ENCODE measurements at places on chromosomes 7 and 10. TPM values are rescaled to one million over a fixed set of nuclear protein-coding genes. Genes with fewer than 3 reads are reported as not detected.

DNA sequence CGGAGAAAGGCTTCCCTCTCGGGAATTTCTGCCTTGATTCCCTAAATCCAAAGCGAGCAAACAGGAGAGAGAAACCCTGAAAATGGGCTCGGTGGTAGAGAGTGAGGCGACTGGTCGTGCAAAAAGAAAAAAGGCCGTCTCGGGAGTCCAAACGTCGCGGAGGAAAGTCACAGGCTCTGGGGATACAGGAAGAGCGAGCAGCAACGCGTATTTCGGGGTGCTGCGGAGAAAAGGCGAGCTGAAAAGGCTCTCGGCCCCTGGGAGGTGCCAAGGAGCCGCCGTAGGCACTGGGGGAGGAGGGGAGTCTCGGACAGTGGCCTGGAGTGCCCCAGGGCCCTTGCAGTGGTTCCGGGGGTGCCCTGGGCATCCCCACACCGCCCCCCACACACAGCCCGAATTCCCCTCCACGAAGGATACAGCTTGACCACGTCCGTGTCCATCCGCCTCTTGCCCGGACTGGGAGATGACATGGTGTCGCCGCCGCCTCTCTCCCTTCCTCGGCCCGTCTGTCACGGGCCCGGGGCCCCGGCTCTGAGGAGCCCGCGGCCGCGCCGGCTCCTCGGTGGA is 591 bp downstream of the UBE2H start:
- H3K27ac ChIP-seq = no peak overlapping the region
- no peaks in the 10 kb centered on the region for H3K27me3 ChIP-seq
- H3K4me3 ChIP-seq = no peak overlapping the region
- peak; percentile 19 for DNase-seq

- peaks cover 5% of the 10 kb centered on the region for H3K4me1 ChIP-seq
- H3K4me3 ChIP-seq = no peak overlapping the region
- no peak overlapping the region for H3K27ac ChIP-seq
Measured at GRCh38 chr10:22606164-22606614, 108.2 kb downstream of the PIP4K2A start.

Gene C7orf57
- total RNA-seq = not detected

- H3K4me3 ChIP-seq = no peak overlapping the region
- no peak overlapping the region for H3K27ac ChIP-seq
- H3K4me1 ChIP-seq = peaks cover 13% of the 10 kb centered on the region
- no peaks in the 10 kb centered on the region for H3K36me3 ChIP-seq
- H3K27me3 ChIP-seq = no peaks in the 10 kb centered on the region
- DNase-seq = no peak
Measured at GRCh38 chr7:82234457-82235049, 209.0 kb downstream of the CACNA2D1 start.

Gene SPDYE6
- not detected for total RNA-seq

- H3K4me1 ChIP-seq = peaks cover 17% of the 10 kb centered on the region
- peaks cover 14% of the 10 kb centered on the region for H3K36me3 ChIP-seq
- H3K4me3 ChIP-seq = no peak overlapping the region
- H3K27ac ChIP-seq = no peak overlapping the region
Measured at GRCh38 chr7:51144178-51144577, 172.4 kb downstream of the COBL start.

Gene CYREN
- total RNA-seq = 73.8 TPM

GRCh38 chr10:124265391-124265745 is 153.4 kb downstream of the OAT start:
- H3K4me3 ChIP-seq = no peak overlapping the region
- no peaks in the 10 kb centered on the region for H3K4me1 ChIP-seq
- DNase-seq = no peak
- H3K27ac ChIP-seq = no peak overlapping the region
- peaks cover 34% of the 10 kb centered on the region for H3K27me3 ChIP-seq

- peaks cover 3% of the 10 kb centered on the region for H3K36me3 ChIP-seq
- no peaks in the 10 kb centered on the region for H3K27me3 ChIP-seq
- no peak for DNase-seq
Measured at GRCh38 chr7:101488826-101489572, 126.3 kb downstream of the COL26A1 start.

DNA sequence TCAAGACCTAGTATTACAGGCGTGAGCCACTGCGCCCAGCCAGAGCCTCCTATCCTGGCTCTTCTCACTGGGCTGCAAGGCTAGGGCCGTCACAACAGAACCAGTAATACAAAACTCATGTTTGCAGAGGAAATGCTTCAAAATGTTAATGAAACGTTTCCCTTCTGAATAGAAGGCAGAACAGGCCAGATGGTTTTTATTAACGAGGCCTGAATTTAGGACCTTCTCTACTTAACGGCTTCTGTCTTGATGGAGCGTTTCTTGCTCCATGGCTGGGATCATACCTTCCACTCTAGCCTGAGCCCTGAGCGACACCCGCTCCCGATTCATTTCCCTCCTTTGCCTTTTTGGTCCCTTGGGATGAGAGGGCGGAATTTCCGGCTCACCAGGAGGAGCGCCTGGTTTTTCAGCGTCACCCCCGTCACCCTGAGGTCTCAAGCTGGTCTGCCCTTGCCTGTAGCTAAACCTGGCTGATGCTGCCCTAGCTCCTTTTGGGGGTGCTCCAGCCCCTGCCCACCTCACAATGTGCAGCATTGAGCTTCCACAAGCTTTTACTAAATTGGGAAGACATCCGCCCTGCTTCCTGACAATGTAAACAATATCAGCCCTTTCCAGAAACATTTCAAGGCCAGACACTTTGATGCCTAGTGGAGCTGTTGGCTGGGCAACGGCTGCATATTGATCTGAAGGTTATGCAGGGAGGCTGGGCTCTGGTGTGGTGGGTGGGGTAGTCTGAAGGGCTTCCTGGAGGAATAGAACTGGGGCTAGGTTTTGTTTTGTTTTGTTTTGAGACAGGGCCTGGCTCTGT is 5.2 kb downstream of the CLIP2 start:
- H3K27me3 ChIP-seq = no peaks in the 10 kb centered on the region
- H3K27ac ChIP-seq = peak overlapping the region; percentile 61
- H3K4me1 ChIP-seq = peaks cover 35% of the 10 kb centered on the region
- no peak for DNase-seq

Gene LIPM
- not detected for total RNA-seq

Gene UBE2D1
- total RNA-seq = 33.3 TPM

GRCh38 chr7:149071641-149072437 is 18.7 kb downstream of the ZNF786 start:
- H3K4me1 ChIP-seq = no peaks in the 10 kb centered on the region
- H3K4me3 ChIP-seq = no peak overlapping the region
- peaks cover 22% of the 10 kb centered on the region for H3K36me3 ChIP-seq
- no peak overlapping the region for H3K27ac ChIP-seq
- DNase-seq = no peak
- H3K27me3 ChIP-seq = no peaks in the 10 kb centered on the region

- H3K4me3 ChIP-seq = no peak overlapping the region
- H3K27me3 ChIP-seq = no peaks in the 10 kb centered on the region
- H3K27ac ChIP-seq = no peak overlapping the region
- no peak for DNase-seq
- H3K4me1 ChIP-seq = no peaks in the 10 kb centered on the region
- H3K36me3 ChIP-seq = no peaks in the 10 kb centered on the region
Measured at GRCh38 chr7:45122975-45123860, 11.7 kb upstream of the TBRG4 start.

- peaks cover 28% of the 10 kb centered on the region for H3K27me3 ChIP-seq
- H3K36me3 ChIP-seq = no peaks in the 10 kb centered on the region
- H3K4me1 ChIP-seq = peaks cover 38% of the 10 kb centered on the region
- DNase-seq = peak; percentile 80
- H3K27ac ChIP-seq = peak overlapping the region; percentile 59
Measured at GRCh38 chr7:25851332-25852210, 300.4 kb upstream of the NFE2L3 start.

DNA sequence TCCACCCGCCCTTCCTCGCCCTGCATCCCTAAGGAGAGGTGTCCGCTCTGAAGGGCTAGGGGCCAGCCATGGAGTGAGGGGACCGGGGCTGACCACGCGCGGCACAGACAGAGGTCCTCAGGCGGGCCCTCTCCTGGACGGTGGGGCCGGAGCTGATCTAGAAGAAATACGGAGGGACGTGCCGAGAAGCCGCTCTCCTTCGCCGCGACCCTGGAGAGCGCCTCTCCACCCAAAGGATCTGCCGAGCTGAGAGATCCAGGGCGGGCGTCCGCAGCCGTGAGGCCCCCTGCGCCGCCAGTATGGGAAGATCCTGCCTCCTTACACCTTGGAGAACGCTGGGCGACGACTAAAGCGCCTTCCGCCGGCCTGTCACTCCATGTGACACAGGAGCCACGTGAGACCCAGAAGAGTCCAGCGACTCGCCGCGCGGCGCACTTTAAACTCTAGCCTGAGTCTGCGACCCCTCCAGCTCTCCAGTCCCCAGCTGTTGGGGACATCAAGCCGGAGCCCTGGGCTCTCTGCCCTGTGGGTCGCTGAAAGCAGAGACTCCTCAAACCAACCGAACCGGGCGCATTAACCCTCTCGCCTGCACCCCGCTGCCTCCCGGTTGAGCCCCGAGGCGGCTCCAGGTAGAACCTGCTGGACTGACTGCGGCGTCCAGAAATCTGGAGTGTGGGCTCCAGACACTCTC is 1.5 kb upstream of the SFMBT2 start:
- DNase-seq = peak; percentile 26
- H3K27ac ChIP-seq = peak overlapping the region; percentile 92
- H3K27me3 ChIP-seq = peaks cover 70% of the 10 kb centered on the region
- no peaks in the 10 kb centered on the region for H3K36me3 ChIP-seq
- peak overlapping the region; percentile 62 for H3K4me3 ChIP-seq

- H3K27me3 ChIP-seq = no peaks in the 10 kb centered on the region
- DNase-seq = no peak
- peaks cover 11% of the 10 kb centered on the region for H3K4me1 ChIP-seq
- H3K27ac ChIP-seq = peak overlapping the region; percentile 90
- peaks cover 23% of the 10 kb centered on the region for H3K36me3 ChIP-seq
Measured at GRCh38 chr7:75957021-75957736, 37.2 kb downstream of the TMEM120A start.

DNA sequence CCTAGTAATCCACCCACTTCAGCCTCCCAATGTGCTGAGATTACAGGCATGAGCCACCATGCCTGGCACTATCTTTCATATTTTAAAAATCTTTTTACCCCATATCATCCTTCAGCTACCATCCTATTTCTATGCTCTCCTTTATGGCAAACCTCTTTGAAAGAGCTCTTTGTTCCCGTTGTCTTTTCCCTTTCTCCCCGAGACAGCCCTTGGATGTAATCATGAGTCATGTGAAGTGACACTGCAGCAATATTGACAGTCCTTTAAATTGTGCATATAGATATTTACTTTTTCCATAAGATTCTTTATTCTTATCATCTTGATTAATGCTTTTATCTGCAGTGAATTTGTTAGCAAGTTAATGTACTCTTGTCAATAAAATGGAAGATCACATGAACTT is 286.6 kb downstream of the ANKRD7 start:
- H3K27ac ChIP-seq = no peak overlapping the region
- H3K36me3 ChIP-seq = no peaks in the 10 kb centered on the region
- H3K4me3 ChIP-seq = no peak overlapping the region
- peaks cover 6% of the 10 kb centered on the region for H3K4me1 ChIP-seq
